Central memory CD4-positive, alpha-beta T cell (primary cell): ENCODE measurements at places on chromosomes 12 and 14.

DNA sequence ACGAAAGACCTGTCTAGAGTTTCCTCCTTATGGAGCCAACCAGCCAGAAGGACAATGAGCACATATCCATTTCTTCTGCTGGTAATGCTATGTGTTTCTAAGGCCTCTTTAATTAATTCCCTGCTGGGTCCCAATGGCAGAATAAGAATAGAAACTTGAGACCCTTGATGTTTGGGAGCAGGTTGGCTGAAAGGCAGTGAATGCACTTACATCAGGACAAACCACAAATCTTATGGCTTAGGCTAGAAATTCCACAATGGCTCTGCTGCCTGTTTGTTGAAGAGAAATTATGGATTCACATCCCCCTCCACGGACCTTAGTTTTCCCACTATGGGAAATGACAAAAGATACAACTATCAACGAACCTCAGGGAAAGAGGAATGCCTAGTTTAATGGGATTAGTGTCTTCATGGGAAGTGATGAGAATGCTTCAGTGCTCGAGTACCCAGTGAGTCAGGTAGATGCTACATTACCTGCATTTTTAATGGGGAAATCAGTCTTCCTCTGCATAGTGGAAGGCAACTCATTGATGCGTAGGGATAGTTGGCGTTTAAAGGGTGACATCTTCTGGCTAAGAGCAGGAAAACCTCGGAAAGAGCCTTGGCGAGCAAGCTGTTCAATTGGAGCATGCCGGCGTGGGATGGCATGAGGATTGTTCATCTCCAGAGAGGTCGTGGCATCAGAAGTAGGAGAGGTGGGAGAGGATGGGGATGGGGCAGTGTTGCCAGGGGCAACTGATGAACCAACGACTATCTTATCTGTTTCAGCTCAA, 46.5 kb downstream of the PAPLN start:
- no peak for DNase-seq

DNA sequence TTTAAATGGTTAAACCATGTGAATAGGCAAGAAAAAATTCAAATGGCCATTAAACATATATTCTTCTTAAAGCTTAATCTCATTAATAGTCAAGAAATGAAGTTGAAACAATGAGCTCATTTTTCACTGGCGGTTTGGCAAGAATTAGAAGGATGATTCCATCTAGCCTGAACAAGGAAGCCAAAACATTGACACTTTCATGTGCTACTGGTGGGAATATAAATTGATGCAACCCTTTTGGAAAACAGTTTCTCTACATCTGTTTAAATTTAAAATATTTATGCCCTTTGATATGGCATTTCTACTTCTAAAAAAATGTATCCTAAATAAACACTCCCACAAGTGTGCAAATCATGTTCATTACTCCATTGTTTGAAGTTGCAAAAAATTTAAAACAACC, 174.7 kb upstream of the HIF1A start:
- no peak for DNase-seq

DNA sequence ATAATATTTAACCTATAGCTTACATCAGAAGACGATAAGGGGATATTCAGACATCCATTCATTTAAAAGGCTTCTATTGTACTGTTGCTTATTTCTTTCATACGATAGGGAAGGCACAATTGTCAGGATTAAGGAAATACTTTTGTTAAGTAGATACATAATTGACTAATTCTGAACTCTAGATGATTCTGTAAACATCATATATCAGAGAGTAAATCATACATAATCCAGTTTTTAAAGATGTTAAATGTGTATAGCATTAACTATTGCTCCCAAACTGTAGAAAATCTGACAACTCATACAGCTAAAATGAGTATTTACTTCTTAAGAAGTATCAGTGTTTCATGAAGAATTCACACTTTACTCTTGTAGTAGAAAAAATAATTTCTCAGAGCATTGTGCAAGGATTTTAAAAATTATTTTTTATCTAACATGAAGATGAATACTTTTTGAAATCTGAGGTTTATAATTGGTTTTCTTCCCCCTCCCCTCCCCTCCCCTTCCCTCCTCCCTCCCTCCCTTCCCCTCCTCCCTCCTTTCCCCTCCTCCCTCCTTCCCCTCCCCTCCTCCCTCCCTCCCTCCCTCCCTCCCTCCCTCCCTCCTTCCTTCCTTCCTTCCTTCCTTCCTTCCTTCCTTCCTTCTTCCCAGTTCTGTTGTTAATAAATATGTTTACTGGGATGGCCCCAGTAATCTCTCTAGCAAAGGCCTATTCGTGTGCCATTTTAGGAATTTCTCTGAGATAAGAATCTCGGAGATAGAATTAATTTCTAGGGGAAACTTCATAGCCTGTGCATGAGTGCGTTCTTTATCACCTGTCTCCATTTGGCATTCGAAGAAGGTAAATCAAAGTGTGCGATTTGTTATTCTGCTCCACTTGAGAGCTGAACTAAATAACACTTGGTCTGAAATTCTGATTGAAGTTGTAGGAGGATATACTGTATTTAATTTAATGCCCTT, 2.3 kb downstream of the NPAS3 start:
- no peak for DNase-seq

DNA sequence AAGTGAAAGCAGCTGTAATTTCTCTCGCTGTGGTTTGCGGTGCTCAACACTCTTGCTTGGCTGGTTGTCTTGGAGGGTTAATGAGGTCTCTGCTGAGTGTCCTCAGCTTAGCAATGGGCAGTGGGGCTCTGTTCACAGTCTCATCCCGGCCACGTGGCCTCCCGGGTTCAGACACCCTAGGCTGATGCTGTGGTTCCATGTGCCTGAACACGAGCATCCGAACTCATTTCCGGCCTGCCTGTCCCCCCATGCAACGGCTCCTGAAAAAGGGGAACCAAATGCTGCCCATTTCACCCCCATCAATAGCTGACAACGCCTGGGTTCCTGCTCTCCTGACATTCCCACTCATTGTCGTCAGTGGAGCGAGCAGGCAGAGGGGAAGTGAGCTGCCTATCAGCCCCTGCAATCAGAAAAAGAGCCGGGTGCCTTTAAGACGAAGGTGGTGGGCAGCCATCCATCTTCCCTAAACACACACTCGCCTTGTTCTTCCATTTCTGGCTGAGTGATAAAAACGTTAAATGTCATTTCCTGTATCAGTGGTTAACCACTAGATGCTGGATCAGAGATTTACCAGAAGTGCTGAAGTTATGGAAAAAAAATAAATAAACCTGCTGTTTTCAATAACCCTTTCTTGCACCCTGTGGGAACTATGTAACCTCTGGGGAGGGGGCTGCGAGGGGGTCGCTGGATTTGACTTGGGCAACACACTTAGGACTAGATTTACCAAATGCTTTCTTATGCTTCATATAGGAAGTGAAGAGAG, 60.3 kb upstream of the BCL2L14 start:
- DNase-seq = peak; percentile 81

- no peak for DNase-seq
Measured at GRCh38 chr12:25480145-25480544, 72.9 kb downstream of the LMNTD1 start.

DNA sequence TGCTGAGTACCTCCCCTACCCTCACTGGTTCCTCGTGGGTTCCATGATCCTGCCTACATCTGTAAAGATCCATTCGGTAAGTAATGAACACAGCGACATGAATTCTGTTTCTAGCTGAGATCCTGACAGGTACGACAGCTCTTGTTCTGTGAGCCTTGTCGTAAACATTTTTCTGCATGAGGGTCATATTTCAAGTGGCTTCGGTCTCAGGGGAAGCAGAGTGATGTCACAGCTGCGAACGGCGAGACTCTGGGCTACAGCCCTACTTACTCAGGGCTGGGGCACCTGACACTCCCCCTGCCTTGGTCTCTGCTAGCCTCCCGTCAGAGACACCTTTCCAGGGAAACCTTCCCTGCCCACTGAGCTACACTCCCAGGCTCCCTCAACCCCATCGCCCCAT, 85.8 kb downstream of the RBM19 start:
- no peak for DNase-seq

- no peak for DNase-seq
Measured at GRCh38 chr12:76539727-76540126, 19.8 kb downstream of the OSBPL8 start.

- DNase-seq = no peak
Measured at GRCh38 chr12:3199551-3200031, 122.4 kb downstream of the TSPAN9 start.

DNA sequence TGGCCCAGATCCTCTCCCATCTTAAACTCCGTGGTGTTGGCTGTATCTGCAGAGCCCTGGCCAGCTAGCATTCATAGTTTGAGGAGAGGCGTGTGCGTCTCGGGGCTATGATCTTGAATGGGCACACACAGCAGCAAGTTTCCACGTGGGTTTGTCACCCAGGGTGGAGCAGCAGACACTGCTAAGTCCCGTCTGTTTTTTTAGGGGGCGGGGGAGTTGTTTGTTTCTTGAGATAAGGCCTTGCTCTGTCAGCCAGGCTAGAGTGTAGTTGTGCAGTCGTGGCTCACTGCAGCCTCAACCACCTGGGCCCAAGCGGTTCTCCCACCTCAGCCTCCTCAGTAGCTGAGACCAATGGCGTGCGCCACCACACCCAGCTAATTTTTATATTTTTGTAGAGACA, 20.1 kb upstream of the TEX22 start:
- no peak for DNase-seq

DNA sequence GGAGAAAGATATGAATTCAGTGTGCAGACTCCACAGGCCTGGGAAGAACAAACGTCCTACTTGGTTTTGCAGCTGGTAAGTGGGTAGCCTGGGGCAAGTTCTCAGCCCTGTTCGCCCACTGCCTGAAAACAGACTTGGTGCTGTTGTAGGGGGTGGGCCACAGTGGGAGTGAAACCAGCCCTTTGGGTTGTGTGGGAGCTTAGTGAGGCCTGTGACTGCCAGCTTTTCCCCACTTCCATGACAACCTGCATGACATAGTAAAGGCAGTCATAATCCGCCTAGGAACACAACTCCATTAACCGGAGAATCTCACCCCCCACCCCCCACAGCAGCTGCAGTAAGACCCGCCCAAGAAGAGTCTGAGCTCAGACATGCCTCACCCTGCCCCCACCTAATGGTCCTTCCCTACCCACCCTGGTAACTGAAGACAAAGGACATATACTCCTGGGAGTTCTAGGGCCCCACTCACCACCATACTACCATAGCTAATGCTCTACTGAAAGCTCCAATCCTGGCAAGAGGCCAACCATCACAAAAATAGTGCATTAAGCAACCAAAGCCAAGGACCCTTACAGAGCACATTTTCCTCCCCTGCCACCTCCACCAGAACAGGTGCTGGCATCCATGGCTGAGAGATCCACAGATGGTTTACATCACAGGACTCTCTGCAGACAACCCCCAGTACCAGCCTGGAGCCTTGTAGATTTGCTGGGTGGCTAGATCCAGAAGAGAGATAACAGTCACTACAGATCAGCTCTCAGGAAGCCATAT, 39.8 kb upstream of the LMNTD1 start:
- DNase-seq = no peak

GRCh38 chr12:5310151-5310550, 121.8 kb upstream of the NTF3 start:
- no peak for DNase-seq

DNA sequence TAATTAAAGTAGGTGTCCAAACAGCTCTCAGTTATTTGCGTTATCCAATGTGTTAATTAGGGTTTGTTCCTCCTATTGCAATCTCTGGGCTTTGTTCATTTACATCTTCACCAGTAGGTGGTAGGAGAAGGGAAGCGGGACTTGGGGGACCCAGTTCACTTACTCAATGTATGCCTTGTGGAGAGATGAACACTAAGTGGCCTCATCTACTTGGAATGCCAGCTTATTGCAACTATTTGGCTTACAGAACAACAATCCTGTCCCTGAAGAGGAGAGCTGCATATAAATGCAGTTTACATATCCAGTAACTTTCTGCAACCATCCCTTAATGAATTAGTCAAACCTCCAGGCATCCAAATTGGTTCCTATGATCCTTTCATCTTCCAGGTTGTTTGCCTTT, 417.1 kb upstream of the CCDC196 start:
- DNase-seq = no peak

DNA sequence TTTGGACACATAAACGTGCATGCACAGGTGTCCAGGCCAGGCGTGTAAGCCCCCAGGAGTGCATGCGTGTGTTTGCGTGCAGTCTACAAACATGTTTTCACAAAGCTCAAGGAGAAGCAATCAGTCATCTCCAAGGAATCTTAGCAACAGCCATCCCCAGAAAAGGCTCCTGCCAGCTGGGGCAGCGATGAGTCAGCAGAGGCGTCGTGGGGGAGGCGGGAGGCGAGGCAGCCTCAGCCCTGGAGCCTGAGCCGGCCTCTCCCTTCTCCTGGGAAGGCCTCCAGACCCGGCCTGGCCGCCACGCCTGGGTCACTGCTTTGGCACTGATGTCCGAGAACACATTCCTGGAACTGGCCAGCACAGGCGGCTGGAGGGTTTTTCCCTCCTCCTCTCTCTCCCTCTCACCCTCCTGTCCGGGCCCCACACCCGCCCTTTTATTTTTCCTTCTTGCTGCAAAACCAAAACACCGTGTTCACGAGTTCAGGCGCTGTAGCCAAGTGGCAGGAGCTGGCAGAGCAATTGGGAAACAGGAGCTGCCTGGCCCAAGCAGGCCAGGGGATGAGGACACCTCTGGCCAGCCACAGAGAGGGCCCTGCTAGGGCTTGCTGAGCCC, 92.7 kb downstream of the LRRC74A start:
- no peak for DNase-seq

DNA sequence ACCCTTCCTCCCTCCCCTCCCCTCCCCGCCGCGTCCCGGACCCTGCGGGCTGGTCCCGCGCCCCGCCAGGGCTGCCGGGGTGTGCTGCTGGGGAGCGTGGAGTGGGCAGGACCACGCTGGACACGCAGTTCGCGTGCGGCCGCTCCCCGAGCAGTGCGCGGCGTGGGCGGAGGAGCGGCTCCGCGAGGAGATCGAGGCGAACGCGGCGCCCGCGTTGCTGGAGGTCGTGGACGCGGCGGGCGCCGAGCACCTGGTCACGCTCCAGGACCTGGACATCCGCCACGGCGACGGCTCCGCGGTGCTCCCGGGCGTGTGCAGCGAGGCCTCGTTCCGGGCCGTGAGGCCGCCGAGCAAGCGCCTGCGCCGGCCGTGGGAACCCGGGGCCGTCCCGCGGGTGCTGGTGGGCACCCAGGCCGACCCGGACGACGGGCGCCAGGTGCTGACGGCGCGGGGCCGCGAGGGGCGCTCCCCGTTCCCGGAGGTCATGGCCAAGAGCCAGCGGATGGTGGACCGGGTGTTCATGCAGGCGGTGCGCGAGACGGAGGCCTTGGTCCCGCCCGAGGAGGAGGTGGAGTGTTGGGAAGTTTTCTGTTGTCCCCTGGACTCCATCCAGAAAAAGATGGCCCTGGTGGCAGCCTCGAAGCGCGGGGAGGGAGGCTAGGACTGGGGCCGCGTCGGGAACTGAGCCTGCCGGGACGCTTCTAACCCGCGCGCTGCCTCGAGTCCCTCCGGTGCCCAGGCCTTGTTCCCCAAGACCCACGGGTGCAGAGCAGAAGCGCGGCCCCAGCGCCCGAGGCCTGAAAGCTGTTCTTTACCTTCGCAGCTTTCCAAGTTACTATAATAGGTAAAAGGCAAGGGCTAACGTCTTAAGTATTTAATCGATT, 54.7 kb upstream of the EIF5 start:
- DNase-seq = no peak

- DNase-seq = no peak
Measured at GRCh38 chr12:5244513-5244972, 187.4 kb upstream of the NTF3 start.
